ENCODE measurements at places on chromosomes 13 and 19. TPM values are rescaled to one million over a fixed set of nuclear protein-coding genes. Genes with fewer than 3 reads are reported as not detected.
A peak's percentile ranks its signal among the peaks of the same experiment; 100 is the strongest.

GRCh38 chr13:30334663-30335386, 27.5 kb upstream of the KATNAL1 start:
- H3K4me3 ChIP-seq, result no peak overlapping the region
- H3K27me3 ChIP-seq, result no peaks in the 10 kb centered on the region
- peaks cover under 1% of the 10 kb centered on the region for H3K4me1 ChIP-seq
- no peak overlapping the region for H3K27ac ChIP-seq

DNA sequence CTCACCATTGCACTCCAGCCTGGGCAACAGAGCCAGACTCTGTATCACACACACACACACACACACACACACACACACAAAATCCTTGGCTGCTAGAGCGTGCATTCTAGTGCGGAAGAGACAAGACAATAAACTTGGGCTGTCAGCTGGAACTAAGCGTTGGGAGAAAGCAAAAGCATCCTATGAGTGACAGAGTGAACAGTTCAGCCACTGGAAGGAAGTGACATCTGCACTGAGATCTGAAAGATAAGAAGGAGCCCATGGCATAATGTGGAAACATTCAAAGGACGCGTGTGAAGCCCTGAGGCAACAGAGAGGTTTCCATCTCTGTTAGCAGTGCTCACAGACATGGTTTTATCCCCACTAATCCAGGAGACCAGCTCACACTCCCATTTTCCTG, 3.5 kb upstream of the SLC1A5 start:
- H3K4me3 ChIP-seq, result no peak overlapping the region
- no peak overlapping the region for H3K27ac ChIP-seq
- no peaks in the 10 kb centered on the region for H3K27me3 ChIP-seq
- no peak for DNase-seq
- peaks cover 14% of the 10 kb centered on the region for H3K4me1 ChIP-seq
- no peaks in the 10 kb centered on the region for H3K36me3 ChIP-seq

DNA sequence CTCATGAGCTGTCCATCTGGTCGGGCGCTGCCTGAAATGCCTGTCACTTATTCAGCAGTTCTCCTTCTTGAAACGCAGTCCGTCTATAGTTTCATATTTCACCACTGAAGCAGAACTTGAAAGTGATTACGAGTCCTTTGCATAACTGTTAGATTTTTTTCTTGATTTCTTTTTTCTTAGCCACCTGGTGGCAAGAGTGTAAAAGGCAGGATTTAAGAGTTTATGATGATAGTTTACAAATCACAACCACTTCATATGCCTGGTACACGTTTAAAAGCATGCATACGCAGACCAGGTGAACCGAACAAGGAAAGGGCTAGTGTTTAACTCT, 45.8 kb downstream of the GGACT start:
- DNase-seq, result no peak
- H3K4me3 ChIP-seq, result no peak overlapping the region
- H3K27ac ChIP-seq, result no peak overlapping the region
- H3K36me3 ChIP-seq, result no peaks in the 10 kb centered on the region
- H3K4me1 ChIP-seq, result peaks cover 29% of the 10 kb centered on the region
- H3K27me3 ChIP-seq, result no peaks in the 10 kb centered on the region

- no peaks in the 10 kb centered on the region for H3K36me3 ChIP-seq
- H3K4me3 ChIP-seq, result peak overlapping the region; percentile 46
Measured at GRCh38 chr19:56120371-56121179, 520 bp downstream of the ZNF787 start.

TMEM145 gene
- not detected for total RNA-seq

KIR3DL1 gene
- total RNA-seq, result not detected

DNA sequence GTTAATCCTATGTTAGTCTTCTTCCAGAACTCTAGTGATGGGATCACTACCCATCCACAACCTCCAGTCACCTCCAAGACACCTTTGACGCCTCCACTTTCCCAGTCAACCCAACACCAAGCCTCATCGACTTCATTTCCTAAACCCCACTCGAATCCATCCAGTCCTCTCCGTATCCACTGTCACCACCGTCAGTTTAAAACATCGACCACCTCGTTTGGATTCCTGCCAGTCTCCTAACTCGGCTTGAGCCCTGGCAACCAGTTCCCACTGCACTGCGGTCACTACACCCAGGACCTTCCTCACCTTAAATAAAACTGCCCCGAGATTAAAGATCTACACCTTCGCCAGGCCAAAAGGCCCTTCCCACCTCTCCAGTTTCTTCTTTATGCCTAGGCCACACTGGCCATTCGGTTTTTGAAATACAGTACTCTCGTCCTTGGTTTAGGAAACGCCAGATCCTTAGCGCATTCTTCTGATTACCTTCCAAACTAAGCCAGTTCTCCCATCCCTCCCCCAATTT, 1.2 kb downstream of the MTIF3 start:
- H3K4me3 ChIP-seq, result peak overlapping the region; percentile 91
- H3K27me3 ChIP-seq, result no peaks in the 10 kb centered on the region
- peak overlapping the region; percentile 99 for H3K27ac ChIP-seq
- peak; percentile 26 for DNase-seq

- H3K36me3 ChIP-seq, result no peaks in the 10 kb centered on the region
- no peak overlapping the region for H3K27ac ChIP-seq
- no peaks in the 10 kb centered on the region for H3K4me1 ChIP-seq
- no peak for DNase-seq
Measured at GRCh38 chr19:51551673-51552432, 19.2 kb upstream of the ZNF175 start.

PODNL1 gene
- total RNA-seq, result not detected

CERS4 gene
- 53.1 TPM for total RNA-seq

DNA sequence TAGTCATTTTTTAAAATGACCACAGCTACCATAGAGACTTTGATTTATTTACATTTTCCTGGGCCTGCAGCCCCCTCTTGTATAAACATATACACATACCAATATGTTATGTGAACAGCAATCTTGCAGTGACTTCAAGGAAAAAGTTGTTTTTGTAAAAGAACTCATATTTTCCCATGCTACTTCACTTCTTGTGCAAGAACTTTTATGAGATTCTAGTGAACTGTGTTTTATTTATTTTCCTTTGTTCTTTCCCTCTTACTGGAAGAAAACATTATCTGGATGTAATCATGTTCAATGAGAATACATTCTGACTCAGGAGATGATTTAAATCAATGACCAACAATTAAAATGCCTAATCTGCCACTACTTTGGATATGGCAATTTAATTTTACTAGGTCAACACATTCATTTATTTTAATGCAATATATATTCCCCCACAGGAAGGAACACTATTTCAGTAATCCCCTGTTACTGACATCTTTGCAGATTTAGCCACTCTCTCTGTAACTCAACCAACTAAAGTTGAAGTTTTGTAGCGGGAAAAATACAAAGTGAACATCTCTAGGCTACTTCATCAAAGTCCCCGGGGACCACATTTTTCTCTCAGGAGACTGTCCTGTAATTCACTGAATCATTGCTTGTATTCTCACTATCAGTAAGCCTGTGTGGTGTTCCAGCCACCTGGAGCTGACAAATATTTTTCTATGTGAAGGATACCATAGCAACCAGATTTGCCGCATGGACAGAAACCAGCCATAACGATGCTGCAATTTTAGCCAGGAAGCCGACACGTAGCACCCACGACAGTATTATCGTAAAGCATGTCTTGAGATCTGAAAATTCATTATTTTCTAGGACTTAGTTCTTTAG, 90.5 kb downstream of the STARD13 start:
- no peaks in the 10 kb centered on the region for H3K27me3 ChIP-seq
- H3K36me3 ChIP-seq, result no peaks in the 10 kb centered on the region
- peak; percentile 87 for DNase-seq
- H3K4me3 ChIP-seq, result no peak overlapping the region
- peaks cover 72% of the 10 kb centered on the region for H3K4me1 ChIP-seq

CAMSAP3 gene
- total RNA-seq, result 21.8 TPM
